ENCODE measurements at places on chromosomes 5 and 9. TPM values are rescaled to one million over a fixed set of nuclear protein-coding genes. Genes with fewer than 3 reads are reported as not detected.

PDLIM4 gene
- 1.0 TPM for total RNA-seq

TXNDC8 gene
- not detected for total RNA-seq

CARTPT gene
- total RNA-seq: not detected

NR2F1 gene
- total RNA-seq: 4.3 TPM

SLC36A2 gene
- total RNA-seq: not detected

CYLC2 gene
- not detected for total RNA-seq

SPATA24 gene
- 4.7 TPM for total RNA-seq

RPL35 gene
- 2,714 TPM for total RNA-seq

PRDM9 gene
- total RNA-seq: not detected

SOX30 gene
- total RNA-seq: not detected

CSF1R gene
- 0.35 TPM for total RNA-seq

LTC4S gene
- 0.22 TPM for total RNA-seq

INSL6 gene
- not detected for total RNA-seq

Measured in A549 treated with dexamethasone at 1 μM for 4 hours (cell line).